ENCODE measurements at places on chromosomes 6 and 20.

GRCh38 chr6:165552248-165552736 lies 110.7 kb downstream of the PDE10A start:
- no peak for DNase-seq

GRCh38 chr20:11496380-11496779 lies 421.3 kb upstream of the BTBD3 start:
- no peak for DNase-seq

- DNase-seq, result no peak
Measured at GRCh38 chr6:139016337-139017213, 12.0 kb upstream of the ABRACL start.

GRCh38 chr6:43127180-43127579 lies 43.9 kb upstream of the SRF start:
- no peak for DNase-seq

DNA sequence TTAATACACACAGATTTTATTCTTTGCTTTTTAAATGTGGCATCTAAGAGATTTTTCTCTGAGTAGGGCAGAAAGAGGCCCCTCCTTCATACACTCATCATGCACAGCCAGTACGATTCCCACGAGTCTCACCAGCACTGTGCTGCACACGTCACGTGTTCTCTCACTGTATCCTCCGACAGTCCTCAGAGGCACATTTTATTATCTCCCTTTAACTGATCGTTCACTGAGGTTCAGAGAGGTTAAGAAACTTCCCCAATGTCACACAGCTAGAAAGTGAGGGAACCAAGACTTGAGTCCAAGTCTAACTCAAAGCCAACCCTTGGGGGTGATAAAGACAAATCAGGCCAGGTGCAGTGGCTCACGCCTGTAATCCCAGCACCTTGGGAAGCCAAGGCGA lies 142.5 kb downstream of the PREX1 start:
- no peak for DNase-seq

- DNase-seq, result no peak
Measured at GRCh38 chr6:132780770-132781371, 17.6 kb downstream of the SLC18B1 start.

- DNase-seq, result no peak
Measured at GRCh38 chr6:116974526-116975316, 97.7 kb downstream of the RFX6 start.

GRCh38 chr6:142462260-142462659 lies 160.5 kb downstream of the ADGRG6 start:
- DNase-seq, result no peak

- DNase-seq, result no peak
Measured at GRCh38 chr6:13079096-13079723, 249.1 kb downstream of the TBC1D7 start.

DNA sequence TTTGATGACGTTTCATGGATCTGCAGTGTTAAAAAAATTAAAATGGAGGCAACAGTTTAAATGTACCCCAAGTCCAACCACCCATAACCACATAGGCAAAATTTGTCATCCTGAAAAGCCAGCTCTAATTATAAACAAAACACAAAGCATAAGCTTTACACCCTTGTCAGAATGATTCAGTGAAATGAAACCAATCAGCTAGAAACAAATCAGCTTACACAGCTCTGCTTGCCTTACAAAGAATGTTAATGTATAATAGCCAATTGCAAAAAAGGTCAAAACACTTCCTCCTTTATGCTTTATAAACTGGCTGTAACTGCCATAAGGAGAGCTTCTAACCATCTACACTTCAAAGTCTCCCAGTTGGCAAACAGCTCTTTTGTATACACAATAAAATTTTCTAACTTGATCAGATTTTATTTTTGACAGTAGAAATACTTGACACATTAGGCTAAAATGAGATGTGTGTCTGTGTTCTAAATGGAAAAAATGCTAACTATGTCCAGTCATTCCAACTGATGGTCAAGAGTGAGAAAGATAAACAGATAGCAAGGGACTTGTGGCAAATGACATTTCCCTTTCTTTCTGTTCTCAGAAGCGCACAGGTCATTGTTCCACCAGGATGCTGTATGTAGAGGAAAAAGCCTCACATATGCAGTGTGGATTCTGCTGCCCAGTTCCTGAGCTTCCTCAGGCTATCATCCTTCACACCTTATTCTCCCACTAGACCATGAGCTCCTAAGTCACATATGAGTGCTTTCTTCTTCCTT lies 344.3 kb upstream of the ID4 start:
- DNase-seq, result no peak

DNA sequence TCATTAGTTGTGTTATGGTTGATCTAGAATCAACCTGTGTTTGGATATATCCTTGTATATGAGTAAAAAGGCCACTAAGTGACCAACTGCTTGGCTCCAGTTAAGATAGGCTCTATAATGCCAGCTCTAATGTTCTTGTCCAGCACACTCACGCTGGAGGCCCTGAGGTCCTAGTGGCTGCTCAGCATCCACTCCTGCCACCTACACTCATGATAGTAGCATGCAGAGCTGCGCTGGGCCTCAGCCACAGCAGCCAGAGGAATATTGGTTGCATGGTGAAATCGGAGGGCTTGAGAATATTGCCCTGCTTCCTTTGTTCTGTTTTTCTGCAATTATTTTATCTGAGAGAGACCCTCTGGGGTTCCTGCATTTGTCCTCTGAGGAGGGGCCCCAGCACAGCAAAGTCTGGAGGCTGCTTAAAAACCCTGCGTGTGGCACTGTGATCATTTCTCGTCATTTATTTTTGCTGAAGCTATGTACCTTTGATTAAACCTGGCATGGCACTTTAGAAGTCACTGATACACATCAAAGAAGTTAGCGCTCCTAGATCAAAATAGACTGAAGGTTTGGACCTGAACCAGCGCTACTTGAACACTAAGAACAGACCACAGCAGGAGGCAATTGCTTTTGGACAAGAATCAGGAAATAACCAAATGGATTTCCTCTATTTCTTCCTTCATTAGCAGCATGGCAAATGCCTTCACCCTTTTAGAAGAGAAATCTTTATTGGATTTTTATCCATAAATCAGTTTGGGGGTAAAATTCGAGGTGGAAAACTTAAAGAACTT lies 398.4 kb upstream of the ID4 start:
- no peak for DNase-seq

GRCh38 chr6:137769797-137770362 lies 97.2 kb upstream of the TNFAIP3 start:
- no peak for DNase-seq

- DNase-seq, result no peak
Measured at GRCh38 chr6:147381712-147382111, 126.8 kb upstream of the SAMD5 start.

DNA sequence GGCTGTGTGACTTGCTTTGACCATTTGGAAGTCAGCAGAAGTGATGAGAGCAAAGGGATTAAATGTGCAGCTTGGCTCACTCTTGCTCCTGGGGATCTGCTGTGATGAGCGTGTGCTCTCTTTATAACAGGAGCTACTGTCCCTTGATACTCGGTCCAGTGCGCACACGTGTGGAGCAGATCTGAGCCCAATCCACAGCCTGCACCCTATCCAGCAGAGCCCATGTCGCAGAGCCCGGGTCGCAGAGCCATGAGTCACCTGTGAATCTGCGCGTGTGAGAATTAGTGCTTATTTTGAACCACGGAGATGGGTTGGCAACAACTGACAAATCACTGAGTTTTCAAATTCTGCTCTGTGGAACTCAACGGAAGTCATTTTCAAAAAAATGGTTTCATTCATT lies 291.0 kb upstream of the SULF2 start:
- DNase-seq, result no peak

- DNase-seq, result no peak
Measured at GRCh38 chr6:53568776-53569616, 24.1 kb upstream of the GCLC start.

DNA sequence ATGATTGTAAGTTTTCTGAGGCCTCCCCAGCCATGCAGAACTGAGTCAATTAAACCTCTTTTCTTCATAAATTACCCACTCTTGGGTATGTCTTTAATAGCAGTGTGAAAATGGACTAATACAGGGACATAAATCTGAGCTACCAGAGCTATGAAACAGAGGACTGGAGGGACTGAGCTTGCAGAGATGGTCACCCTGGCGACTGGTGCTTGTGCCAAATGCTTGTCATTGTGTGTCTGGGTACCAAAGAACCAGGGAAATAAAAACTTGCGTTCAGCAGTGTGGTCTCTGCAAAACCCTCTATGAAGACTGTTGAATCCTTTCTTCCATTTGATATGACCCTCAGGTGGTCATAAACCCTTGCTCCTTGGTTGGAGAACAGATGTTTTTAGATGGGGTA lies 105.1 kb upstream of the PRL start:
- no peak for DNase-seq

DNA sequence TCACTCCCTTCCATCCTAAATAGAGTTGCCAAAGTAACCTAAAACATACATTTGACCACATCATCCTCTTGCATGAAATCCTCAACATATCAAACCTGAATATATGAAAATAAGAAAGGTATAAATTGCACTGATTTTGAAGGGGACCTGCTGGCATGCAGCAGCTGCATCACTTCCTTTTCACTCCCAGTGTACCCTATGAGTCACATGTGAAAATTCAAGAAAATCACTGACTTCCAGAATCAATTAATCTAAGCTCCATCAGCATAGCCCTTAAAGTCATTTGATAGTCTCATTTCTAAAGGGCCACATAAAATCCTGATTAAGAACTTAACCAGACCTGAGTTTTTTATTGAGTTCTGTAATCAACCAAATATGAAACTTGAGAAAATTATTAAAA lies 24.3 kb downstream of the SNX14 start:
- no peak for DNase-seq

DNA sequence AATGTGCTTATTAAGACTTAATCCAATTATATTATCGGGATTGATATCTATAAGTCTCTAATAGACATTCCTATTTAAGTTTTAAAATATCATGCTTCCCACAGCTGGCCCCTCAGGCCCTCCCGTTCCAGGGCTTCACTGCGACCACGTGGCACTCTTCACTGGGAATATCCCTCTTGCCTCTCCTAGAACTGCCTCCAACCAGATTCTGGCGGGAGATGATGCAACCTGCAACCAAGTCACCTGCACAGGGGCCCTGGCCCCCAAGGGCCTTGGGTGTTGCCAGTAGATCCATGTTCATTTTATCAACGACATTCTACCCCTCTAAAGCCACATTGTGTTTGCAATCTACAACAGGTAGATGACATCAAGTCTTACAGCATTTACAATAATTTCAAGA lies 18.4 kb upstream of the RAMACL start:
- DNase-seq, result no peak

DNA sequence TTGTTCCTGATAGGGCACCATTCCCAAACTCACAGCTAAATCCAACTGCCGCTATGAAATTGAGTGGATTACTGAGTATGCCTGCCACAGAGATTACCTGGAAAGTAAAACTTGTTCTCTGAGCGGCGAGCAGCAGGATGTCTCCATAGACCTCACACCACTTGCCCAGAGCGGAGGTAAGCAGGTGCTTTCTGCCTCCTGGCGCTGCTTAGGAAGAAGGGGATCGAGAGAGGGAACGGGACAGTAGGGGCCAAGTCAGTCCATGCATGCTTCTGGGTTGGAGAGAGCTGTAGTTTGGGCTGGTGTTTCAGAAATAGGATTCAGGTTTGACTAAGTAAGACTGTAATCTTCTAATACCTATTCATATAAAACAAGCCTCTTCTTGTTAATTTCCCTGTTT lies 63.7 kb downstream of the IGF2R start:
- DNase-seq, result no peak
